Mammary epithelial cell (primary cell): ENCODE measurements at places on chromosomes 2 and 18. TPM values are rescaled to one million over a fixed set of nuclear protein-coding genes. Genes with fewer than 3 reads are reported as not detected.
A peak's percentile ranks its signal among the peaks of the same experiment; 100 is the strongest.

The FLACC1 gene
- total RNA-seq = 0.33 TPM

The SCN1A gene
- not detected in 2 replicates for total RNA-seq

DNA sequence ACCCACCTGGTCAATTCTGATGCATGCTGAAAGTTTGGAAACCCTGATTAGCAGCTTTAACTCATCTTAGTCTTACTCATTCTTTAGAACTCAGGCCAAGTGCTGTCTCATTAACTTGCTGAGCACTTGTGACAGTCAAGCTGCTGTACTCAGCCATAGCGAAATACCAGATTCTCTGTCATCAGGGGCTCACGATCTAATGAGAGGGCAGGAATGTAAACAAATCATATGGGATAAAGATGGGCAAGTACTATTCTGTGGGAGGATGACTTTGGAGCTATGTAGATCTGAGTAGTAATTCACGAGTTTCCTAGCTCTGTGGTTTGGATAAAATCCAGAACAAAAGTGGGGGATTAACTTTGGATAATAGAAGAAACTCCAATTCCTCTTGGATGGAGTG is 376.6 kb downstream of the HRH4 start:
- peak; percentile 10 for DNase-seq

The CD207 gene
- total RNA-seq = not detected

The CCBE1 gene
- total RNA-seq = 0.50 TPM

GRCh38 chr2:100334929-100335328 is 12.6 kb upstream of the LONRF2 start:
- DNase-seq = no peak

The ST8SIA5 gene
- not detected in 2 replicates for total RNA-seq

The CHAC2 gene
- total RNA-seq = 6.8 TPM

GRCh38 chr2:153487448-153487847 is 8.9 kb upstream of the RPRM start:
- DNase-seq = peak; percentile 3

- peak; percentile 77 for DNase-seq
Measured at GRCh38 chr2:68556381-68556780, 87.0 kb upstream of the PROKR1 start.

DNA sequence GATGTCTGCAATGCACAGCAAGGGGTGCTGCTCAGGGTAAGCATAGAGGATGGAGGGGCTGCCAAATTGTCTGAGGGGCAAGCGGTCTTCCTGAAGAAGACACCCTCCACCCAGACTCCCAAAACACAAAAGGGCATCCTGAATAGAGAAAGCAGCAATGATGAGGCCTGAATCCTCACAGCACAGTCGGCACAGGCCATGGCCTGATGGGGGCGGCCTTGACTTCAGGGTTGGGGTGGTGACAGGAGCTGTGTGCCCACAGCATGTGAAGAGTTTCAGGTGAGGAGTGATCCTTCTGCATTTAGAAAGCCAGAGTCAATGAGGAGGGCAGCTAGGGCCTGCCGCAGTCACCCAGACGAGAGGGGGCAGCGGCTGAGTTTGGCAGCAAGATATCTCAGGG is 159.4 kb downstream of the GALNT14 start:
- DNase-seq = no peak

DNA sequence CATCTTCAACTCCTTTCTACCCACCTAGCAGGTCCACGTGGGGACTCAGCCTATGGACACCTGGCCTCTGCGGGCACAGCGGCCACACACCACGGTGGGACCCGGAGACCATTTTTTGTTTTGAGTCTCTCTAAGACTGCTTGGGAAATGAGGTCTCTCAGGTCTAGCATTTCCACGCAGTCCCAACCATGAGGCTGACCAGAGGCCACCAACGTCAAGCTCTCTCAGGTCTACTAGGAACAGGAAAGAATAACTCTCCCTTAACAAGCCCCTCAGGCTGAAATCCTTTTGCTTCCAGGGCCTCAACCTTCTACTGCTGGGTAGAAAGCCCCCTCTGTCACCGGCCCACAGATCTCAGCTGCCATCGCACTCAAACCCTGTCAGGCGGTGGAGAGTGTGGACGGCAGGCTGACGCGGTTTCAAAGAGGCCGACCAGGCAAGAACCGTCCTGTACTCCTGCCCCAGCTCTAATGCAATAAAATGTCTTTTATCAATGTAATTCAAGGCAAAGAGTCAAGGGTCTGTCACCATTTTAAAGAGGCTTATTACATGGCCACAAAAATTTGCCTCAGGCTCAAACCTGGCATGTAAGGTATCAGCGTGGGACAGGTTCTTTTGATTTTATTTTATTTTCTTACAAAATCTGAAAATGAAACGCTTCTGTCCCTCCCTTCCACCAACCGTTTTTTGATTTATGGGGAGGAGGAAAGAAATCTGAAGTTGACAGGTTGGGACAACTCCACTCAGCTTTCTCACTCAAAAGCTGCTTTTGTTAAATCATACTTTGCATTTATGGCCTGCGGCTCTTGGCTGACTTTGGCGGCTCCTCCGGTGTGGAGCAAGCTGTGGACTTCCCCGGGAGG is 74.0 kb downstream of the BCL11A start:
- DNase-seq = peak; percentile 81

GRCh38 chr2:634041-634440 is 43.2 kb downstream of the TMEM18 start:
- DNase-seq = no peak

- no peak for DNase-seq
Measured at GRCh38 chr18:54957296-54957832, 1.9 kb downstream of the CCDC68 start.

DNA sequence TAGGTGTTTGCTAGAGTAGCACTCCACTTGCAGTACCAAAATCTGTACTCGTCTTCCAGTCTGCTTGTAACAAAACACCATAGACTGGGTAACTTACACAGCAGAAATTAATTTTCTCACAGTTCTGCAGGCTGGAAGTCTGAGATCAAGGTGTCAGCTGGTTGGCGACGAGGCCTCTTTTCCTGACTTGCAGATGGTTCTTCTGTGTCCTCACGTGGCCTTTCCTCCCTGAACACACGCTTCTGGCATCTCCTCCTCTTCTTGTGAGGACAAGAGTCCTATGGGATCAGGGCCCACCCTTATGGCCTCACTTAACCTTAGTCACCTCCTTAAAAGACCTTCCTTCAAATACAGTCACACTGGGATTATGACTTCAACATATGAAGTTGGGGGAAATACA is 493.5 kb upstream of the MYT1L start:
- no peak for DNase-seq

GRCh38 chr18:58512648-58513588 is 116.0 kb downstream of the ALPK2 start:
- DNase-seq = no peak

DNA sequence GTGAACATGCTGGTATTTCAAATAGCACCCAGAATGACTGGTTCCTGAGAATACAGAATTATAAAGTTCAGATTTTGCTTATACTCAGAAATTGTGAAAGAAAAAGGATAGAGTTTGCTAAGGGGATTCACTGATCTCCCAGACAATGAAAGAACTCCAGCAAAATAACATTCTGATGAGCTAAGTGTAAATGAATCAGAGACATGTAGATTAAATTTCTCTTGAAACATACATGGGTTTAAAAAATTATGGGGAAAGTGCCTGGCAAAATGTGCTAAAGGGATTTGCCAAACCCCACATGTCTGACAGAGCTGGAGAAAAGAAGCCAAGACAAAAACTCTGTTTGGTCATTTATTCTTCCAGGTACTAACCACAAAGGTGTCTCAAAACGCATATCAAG is 116.3 kb downstream of the FTCDNL1 start:
- DNase-seq = no peak
